ENCODE measurements at places on chromosomes 12 and 14.

GRCh38 chr12:42235426-42235825, 2.6 kb downstream of the YAF2 start:
- no peak for DNase-seq

- no peak for DNase-seq
Observed at GRCh38 chr12:99983456-99984258, 1.1 kb downstream of the ANKS1B start.

- no peak for DNase-seq
Observed at GRCh38 chr12:1739368-1739767, 48.5 kb downstream of the ADIPOR2 start.

DNA sequence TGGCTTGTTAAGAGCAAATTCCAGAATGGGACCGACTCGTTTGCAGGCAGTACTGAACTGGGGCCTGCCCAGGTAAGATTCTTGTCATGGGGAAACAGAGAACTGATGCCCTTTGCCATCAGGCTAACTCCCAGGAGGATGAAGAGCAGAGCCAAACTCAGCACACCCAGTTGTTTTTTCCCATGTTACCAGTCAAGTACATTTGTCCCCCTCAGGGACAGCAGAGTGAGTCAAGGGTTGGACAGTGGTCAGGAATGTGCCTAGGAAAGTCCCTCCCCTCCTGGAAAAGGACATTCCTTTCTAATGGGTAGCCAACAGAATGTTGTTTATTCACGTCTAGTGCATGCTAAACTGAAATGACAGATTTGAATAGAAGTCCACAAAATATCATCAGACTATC, 1.6 kb downstream of the ART4 start:
- no peak for DNase-seq

GRCh38 chr14:75231320-75231719, 47.3 kb upstream of the FOS start:
- no peak for DNase-seq

DNA sequence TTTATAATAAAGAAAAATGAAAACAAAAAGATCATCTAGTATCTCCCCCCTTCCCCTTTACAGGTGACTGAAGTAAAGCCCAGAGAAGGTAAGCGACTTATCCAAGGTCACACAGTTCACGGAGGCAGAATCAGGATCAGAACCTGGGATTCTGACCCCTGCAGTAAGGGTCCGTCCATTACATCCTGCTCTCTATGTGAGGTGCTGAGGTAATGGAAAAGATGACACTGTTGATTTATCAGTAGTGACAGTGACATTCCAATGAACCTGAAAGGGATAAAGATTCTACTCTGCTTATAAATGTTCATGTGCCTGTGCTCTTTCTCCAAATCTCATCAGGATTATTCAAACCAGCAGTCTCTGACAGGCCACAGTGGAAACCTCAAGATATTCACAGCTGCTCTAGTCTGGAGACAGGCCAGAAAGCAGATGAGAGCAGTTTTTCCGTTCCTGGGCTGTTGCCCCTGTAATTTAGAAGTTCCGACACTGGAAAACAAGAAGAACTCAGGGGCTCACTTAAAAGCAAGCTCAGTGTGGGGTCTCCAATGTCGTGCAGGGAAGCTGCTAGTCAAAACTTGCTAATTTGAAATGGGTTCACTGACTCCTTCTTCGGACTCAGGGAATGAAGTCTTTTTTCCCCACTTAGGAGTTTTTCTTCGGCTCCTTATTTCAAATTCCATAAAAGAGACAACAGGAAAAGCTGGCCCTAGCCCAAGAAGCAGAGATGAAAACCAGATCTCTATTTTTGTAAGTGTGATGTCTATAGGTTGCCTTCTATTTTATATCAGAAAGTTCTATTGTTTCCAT, 131.8 kb upstream of the EEA1 start:
- no peak for DNase-seq

DNA sequence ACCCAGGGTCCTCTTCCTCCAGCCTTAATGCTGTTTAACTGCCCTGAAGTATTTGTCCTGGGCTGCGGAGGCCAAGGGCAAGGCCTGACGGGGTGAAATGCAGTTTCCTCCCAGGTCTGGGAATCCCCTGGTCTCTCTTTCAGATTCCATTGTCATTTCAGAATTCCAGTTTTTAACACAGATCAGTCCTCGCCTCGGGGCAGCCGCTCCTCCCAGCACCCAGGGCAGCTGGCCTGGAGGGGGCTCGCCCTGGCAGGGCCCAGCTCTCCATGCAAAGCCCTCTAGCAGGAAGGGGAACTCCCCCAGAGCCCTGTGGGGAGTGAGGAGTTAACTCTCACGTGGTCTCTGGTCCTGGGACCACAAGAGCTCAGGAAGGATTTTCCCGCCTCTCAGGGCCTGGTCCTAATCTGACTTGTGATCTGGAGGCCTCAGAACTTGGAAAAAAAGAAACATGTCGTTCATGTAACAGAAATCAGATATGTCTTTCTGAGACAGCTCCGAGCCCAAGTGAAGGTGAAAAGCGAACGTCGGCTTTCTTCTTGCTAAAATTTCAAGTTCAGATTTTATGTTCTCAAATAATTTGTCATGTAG, 265.6 kb upstream of the SFSWAP start:
- no peak for DNase-seq

- no peak for DNase-seq
Observed at GRCh38 chr14:90184571-90185266, 71.6 kb upstream of the PSMC1 start.

DNA sequence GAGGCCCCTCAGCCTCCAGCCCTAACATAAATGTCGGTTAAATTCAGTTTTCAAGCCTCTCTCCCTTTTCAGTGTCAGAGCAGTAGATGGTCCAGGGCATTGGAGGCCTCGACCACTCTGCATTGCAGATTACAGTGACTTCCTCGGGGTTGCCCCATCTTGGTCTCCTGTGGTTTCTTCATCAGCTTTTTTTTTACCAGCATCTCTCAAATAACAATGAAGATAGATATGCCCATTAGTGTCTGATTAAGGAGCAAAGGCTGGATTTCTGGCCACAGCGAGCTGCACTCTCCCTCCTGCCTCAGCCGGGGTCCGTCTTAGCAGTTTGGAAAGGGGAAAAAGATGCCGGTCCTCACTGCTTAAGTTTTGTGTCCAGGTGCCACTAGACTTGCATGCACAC, 49.7 kb downstream of the C14orf132 start:
- DNase-seq: no peak

DNA sequence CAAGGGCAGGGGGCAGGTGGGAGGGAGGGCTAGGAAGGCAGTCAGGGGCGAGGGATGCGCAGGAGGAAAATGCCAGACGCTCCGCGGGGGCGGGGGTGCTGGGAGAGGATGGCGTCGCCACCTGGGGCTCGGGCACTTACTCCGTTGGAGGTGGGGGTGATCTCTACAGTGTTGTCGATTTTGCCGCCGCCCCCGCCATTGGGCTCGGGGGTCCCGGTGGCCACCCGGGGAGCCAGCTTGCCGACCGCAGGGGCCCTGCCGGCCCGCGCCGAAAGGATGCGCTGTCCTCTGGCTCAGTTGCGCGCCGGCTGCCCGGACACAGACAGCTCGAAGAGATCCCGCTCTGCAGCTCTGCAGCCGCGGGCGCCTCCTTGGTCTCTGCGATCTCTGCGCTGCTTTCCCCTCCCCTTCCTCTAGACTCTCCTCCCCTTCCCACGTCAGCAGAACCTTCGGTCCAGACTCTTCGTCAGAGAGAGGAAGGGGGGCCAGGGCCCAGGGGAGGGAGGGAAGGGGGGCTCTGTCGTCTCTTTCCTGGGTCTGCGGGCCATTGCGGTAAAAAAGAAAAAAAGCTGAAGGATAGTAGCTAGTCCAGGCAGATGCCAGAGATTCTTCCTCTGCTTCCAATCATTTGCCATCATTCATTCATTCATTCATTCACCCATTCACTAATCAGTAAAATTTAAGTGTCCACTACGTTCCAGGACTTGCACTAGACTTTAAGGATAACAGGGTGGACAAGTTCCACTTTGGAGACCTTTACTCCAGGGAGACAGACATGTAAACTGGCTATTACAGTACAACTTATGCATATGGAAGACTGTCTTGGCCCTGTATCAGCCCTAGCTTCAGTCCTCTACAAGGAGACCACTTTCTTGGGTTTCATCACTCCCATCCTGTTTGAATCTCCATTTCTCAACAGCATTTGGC, at the start of gene SLC22A17:
Gene SLC22A17 (minus strand): TSS at position 382 of the 927 bp plus-strand sequence.
- peak; percentile 9 for DNase-seq

DNA sequence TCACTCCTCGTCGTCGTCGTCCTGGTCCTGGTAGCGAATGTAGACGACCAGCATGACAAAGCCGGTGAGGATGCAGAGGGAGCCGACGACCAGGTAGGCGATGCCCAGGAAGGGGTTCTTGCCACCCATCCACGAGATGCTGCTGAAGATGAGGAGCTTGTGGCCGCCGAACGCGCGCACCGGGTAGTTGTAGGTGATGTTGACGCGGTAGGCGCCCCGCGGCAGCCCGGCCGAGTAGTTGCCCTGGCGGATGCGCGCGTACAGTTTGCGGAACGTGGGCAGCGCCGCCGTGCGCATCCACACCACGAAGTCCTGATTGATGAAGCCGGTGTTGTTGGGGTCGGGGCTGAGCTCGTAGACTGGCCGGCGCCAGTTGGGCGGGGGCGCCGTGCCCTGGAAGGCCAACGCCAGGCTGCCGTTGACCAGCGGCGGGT, 1.0 kb downstream of the TMEM30B start:
- DNase-seq: no peak

GRCh38 chr12:104058802-104059201, 5.5 kb upstream of the HCFC2 start:
- DNase-seq: no peak

GRCh38 chr12:56880125-56880992, 53.8 kb downstream of the SDR9C7 start:
- no peak for DNase-seq

DNA sequence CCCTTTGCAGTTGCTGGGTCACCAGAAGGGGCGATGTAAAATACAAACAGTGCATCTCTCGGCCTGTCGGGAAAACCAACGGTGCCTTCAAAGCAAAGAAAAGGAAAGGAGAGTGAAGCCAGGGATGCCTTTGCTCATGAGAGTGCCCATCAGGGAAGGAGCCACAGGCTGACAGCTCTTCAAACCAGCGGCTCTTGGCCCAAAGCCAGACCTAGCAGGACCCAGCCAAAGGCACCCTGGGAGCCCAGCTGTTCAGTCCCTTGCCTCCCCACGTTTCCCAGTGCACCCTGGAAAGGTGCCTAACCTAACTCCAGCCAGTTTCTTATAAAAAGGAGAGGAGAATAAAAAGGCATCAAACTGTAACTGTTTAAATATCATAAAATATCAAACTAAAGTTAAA, 29.2 kb downstream of the PRMT8 start:
- DNase-seq: no peak

DNA sequence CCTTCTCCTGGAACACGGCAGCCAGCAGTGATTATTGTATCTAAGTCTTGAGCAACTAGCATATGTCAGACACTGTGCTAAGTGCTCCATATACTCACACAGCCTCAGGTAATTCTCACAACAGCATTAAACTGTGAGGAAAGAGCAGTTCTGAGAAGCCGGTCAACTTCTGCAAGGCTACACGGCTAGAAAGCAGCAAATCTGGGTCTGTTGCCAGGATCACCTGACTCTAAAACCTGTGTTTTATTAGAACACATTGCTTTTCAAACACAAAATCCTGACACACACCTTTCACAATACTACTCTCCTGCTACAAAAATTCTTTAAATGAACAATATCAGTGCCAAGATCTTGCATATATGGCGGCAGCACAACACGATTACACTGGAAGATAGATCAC, 49.8 kb upstream of the CRACR2A start:
- DNase-seq: no peak

DNA sequence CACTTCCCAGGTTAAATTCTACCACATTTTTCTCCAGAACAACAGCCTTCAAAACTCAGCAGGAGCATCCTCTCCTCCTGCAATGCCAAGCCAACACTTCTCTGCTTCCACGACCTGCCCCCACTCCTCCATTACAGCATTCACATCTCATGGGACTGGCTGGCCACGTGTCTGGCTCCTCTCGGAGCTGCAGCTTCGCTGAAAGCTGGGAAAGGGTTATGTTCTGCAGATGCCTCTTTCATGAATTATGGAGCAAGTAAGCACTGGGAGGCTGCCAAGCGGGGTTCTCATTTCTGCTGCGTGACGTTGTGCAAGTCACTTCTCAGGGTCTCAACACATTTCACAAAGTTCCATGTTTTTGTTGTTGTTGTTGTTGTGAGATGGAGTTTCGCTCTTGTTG, 142.2 kb upstream of the RFLNA start:
- no peak for DNase-seq

- peak; percentile 93 for DNase-seq
Observed at GRCh38 chr12:50283229-50283923, at the start of gene LIMA1. Gene LIMA1 (minus strand): TSS chr12:50283520. CDS start chr12:50248751, 34,769 bp downstream.

GRCh38 chr12:65615118-65615517, 209.2 kb upstream of the HMGA2 start:
- DNase-seq: no peak

GRCh38 chr14:63322897-63323573, 4.3 kb upstream of the GPHB5 start:
- DNase-seq: no peak

- DNase-seq: no peak
Observed at GRCh38 chr14:58660407-58660806, 22.6 kb downstream of the DACT1 start.

DNA sequence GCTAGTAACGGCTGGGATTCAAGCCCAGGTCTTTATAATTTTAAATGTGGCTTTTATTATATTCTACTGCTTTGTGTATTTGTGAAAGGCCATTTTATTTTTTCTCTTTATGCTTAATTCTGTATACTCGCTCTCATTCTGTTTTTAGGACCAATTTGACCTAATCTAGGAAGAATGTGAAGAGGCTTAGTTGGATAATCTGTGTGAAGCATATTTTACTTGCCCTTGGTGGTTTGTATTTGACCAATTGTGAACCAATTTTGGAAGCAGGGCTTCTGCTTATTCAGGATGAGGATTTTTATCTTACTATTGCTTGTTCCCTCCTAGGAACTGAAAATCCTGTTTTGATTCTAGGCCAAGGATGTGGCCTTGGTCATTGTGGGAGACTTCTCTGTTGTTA, 113.1 kb downstream of the TTC6 start:
- no peak for DNase-seq

DNA sequence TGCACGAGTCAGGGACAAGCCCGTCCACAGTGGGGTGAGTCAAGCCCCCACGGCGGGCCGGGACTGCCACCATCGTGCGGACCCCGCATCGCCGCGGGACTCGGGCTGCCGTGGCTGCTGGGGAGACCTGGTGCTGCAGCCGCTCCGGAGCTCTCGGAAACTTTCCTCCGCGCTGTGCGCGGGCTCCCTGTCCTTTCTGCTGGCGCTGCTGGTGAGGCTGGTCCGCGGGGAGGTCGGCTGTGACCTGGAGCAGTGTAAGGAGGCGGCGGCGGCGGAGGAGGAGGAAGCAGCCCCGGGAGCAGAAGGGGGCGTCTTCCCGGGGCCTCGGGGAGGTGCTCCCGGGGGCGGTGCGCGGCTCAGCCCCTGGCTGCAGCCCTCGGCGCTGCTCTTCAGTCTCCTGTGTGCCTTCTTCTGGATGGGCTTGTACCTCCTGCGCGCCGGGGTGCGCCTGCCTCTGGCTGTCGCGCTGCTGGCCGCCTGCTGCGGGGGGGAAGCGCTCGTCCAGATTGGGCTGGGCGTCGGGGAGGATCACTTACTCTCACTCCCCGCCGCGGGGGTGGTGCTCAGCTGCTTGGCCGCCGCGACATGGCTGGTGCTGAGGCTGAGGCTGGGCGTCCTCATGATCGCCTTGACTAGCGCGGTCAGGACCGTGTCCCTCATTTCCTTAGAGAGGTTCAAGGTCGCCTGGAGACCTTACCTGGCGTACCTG, 1.1 kb downstream of the PDE3A start:
- DNase-seq: peak; percentile 29

- DNase-seq: peak; percentile 70
Observed at GRCh38 chr12:57233357-57234232, 4.1 kb downstream of the SHMT2 start.
